ENCODE measurements at places on chromosomes 3 and 15. TPM values are rescaled to one million over a fixed set of nuclear protein-coding genes. Genes with fewer than 3 reads are reported as not detected.

GHRL gene
- not detected for total RNA-seq

SERPINI2 gene
- total RNA-seq = not detected

ANKUB1 gene
- not detected for total RNA-seq

C3orf80 gene
- total RNA-seq = not detected

GRCh38 chr15:98518823-98519561, 129.3 kb upstream of the IGF1R start:
- no peak for DNase-seq

DNA sequence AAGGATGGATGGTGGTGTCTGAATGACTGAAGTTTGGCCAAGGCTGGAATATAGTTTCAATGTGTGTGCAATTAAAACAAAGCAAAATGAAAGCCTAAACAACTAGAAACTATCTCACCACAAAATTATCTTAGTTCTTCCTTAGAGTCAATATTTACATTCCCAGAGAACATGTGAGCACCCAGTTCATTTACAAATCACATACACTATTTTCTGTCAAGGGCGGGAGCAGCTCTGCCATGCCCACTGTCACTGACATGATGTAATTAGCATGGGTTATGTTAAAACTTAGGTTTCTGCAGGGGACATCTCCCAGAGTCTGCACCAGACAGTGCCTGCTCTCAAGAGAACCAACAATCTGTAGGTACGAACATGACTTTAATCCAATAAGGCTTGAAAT, 65.0 kb downstream of the PDZRN3 start:
- DNase-seq = no peak

DNA sequence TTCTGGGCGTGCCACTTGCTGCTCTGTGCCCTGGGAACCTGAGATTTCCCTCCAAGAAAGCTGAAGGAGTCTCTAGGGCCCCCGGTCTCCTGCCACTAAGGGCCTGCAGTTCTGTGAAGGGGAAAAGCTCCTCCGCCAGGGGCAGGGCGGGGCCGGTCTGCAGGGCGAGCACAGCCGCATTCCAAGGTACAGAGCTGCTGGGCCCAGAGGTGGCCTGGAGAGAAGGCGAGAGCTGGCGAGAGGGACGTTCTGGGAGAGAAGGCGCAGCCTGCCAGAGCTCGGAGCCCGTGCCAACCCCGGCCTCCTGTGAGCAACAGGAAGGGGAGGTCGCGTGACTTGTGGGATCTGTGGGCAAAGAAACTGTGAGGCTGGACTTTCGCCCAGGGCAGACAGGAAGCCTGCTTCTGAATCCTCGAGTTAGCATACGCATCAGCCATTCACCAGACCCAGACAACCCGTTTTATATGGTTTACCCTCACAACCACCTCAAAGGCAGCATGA, 500.4 kb downstream of the SHQ1 start:
- DNase-seq = no peak

- DNase-seq = no peak
Observed at GRCh38 chr3:168186293-168186983, 90.7 kb upstream of the GOLIM4 start.

DNA sequence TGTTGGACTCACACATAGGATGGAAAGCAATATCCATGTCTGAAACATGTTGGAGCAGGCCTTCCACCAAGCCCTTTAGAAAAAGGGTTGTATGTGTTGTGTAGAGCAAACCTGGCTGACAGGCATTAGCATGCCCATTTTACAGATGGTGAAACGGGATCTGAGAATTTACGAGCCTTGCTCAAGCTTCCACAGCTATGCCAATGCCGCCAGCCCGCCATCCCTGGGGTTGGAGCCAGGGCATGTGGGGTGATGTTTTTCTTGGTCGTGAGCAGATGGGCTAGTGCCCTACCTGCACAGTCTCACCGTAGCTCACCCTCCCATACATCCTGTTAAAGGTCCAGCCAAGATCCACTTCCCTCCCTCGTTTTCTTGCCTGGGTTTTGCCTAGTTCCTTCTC, 97.5 kb upstream of the TLE3 start:
- DNase-seq = no peak

DNA sequence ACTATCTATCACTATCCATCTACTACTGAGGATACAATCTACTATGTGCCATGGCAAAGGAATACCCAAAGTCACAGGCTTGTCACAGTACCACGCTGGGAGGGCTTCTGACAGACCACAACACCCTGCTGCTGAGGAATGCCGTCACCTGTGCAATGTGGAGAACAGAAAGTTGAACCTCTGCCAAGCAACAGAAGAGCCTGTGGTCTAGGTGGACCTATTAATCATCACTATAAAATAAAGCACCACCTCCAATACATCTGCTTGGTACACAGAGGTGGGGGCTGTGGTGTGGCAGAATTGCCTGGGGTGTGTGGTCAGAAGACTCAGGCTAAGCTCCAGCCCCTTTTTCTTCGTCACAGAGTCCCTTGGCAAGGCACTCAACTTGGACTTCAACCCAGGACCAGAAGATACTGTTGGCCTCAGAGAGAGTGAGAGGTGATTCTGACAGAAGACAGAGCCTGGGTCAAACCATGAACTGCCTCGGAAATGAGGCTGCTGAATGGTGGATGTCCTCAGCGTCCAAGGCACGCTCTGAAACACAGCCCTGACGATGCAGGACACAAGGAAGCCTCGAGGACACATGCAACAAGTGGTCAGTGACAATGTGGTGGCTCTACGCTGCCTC, 189.4 kb upstream of the CHRNA7 start:
- no peak for DNase-seq

DNA sequence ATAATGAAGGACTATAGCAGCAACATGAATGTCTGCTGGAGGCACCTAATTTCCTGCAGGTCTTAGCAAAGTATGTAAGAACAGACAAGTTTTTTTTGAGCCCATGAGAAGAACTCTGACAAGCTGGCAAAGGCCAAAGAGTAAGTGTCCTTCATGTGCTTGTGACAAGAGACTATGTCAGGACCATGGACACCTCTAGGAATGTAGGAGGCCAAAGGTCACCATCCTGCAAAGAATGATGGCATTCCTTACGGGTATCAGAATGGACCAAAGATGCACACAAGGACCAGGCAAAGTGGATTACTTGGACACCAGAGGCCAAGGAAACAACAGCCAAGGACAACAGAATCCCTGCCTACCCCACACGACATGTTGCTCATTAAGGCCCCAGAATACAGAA, 858.5 kb upstream of the CFAP20DC start:
- DNase-seq = no peak

DNA sequence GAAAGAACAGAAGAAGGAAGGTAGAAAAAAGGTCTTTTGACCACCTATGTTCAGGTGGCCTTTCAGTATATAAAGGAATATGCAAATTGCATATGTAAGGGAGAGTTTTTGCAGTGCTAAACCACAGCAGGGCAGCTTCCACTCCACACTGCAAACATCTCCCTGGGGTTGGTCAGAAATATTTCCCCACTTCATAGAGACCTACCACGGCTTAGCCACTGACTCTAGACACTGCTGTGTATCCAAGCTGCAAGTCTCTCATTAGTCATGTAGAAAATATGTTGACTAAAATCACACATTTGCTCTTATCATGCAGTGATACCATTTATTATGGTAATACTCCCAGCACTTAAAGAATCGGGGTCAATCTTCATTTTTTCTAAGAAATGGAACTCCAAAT, 214.9 kb upstream of the NR2F2 start:
- peak; percentile 32 for DNase-seq

GRCh38 chr3:122023335-122023910, 1.4 kb upstream of the ILDR1 start:
- no peak for DNase-seq

DNA sequence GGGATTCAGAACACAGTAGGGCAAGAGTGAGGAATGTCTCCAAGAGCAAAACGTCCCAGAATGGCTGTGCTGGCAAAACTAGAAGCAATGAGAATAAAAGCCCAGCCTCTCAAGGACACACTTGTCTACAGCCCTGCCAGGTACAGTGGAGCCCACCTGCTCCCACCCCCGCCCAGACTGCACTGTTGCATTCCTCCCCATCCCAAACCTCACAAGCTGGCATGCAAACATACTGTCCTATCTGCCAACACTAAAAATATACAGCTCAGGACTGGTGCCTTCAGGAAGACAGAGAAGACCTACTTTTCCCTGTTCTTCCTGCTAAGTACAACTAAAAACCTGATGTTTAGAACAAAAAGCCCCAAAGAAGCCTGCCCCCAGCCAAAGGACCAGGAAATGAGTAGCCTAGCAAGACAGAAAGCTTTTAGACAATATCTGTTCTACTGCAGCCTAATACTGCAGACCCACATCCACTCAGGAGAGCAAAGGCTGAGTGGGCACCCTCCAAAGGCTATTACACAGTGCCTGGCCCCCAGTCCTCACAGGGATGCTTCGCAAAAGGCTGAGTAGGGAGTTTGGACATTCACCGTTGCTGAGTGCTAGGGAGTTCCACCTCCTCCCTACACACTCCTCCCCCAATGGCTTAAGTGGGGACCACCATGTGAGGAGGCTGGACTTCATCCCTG, 13.5 kb downstream of the OCA2 start:
- no peak for DNase-seq

Data from epithelial cell of proximal tubule (primary cell).